Activated T-helper 1 cell treated with Interleukin-2 at 50 U/mL for 16 hours (primary cell): ENCODE measurements at places on chromosomes 13 and 19.

DNA sequence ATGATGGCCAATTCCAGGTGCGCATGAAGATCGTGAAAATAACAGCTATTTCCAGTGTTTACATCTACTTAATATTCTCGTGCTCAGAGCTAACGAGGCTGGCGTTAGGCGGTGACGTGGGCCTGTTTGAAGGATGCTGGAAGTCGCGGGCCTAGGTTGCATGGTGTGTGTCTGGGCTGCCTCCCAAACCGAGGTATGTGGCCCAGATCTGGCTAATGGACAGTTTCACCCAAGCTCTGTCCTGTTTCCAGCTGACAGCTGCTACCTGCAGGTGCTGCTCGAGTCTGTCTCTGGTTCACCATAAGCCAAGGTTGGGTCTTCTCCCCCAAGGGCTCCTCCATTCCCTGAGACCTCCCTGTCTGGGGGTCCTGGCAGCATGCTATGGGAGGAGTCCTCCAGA lies 40.5 kb upstream of the KCTD15 start:
- no peak for DNase-seq

- DNase-seq = no peak
Measured at GRCh38 chr13:73954808-73955207, 179.4 kb downstream of the KLF12 start.

DNA sequence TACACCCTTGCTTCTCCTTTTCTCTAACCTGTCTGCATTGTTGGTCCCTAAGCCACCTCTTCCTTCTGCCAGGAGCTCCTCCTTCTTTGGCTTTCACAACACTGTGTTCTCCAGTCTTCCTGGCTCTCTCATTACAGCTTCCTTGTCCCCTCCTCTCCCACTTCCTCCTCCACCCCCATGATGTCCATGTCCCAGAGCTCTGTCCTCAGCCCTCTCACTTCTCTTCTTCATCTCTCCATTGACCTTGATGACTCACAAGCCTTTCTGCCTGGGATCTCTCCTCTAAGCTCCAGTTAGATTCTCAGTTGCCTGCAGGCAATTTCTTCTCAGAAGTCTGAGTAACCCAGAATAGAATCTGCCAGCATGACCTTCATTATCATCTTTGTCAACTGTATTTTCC lies 100.3 kb upstream of the WASF3 start:
- DNase-seq = no peak

DNA sequence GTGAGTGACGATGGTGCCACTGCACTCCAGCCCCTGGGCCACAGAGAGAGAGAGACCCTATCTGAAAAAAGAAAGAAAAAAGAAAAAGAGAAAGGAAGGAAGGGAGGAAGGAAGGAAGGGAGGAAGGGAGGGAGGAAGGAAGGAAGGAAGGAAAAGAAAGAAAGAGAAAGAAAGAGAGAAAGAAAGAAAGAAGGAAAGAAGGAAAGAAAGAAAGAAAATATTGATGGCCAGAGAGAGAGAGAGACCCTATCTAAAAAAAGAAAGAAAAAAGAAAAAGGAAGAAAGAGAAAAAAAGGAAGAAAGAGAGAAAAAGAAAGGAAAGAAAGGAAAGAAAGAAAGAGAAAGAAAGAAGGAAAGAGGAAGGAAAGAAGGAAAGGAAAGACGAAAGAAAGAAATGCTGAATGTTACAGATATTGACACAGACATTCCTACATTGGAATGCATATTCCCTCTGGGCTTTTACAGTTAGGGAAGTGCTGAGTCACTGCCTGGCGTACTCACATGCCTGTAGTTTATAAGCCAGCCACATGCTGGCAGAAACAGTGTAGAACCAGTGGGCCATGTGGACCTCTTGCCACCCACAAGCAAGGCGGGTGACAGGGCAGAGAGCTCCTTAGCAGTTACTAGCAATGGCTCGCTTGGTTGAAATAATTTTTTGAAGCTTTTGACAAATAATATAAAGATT lies 34.6 kb upstream of the SLC46A3 start:
- DNase-seq = no peak

GRCh38 chr13:58633226-58633625 lies 1001.7 kb downstream of the PCDH17 start:
- no peak for DNase-seq

DNA sequence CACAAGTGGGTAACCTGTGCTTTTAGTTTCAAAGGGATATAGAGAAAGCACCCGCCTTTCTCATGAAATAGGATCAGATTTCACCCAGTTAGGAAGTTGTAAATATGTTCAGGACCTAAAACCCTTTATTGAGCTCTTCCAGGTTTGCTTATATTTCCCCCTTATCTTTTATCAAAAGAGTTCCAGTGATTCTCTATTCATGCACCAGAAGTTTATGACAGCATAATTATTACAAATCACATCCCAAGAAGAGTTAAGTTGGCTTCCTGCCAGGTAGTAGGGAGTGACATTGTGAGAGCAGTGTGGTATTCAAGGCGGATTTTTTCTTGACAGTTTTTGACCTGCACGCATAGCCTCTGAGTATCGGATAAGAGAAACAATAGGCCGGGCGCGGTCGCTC lies 190.3 kb downstream of the STK24 start:
- DNase-seq = no peak

DNA sequence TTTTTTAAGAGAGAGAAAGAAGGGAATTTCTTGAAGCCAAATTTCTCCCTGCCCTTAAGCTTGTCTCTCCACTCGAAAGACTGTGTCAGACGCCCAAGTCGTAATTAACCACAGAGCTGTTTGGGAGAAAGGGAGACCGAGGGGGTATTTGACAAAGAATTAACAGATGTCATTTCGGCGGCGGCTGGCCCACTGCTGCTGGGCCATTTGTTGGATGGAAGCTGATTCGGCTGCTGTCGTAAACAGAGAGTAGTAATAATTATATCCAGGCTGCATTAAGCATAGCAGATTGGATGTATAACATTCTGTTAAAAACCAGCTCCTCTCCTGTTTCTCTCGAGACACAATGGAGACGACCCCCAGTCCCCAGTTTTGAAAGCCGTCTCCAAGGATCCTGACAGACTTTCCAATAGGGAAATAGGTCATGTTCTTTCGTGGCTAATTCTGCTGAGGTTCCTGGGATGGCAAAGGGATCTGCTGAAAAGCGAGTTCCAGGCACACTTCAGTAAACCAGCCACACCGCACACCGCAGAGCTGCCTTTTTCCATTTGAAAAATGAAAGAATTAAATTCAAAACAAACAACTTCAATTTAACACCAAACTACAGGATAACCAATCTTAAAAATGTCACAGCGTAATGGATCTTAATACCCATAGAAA lies 71.5 kb downstream of the KCTD15 start:
- no peak for DNase-seq

- DNase-seq = no peak
Measured at GRCh38 chr19:14160017-14160703, 23.8 kb upstream of the ASF1B start.

DNA sequence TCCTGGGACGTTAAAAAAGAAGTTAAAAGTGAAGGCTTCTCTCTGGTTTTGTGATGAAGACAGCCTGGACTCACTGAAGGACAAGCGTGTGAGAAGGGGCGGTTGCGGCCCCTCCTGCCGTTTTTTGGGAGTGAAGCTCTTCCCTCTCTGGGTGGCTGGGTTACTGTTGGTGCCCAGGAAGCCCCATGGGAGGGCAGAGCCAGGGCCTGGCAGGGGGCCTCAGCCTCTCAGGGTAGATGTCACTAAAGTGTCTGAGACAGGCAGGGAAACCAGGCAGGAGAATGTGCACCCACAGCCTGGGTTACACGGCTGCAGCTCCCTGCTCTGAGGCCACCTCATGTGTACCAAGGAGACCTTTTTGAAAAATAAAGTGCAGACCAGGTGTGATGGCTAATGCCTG lies 1.5 kb upstream of the WDR88 start:
- DNase-seq = no peak

- DNase-seq = no peak
Measured at GRCh38 chr13:49828453-49828852, 36.0 kb upstream of the KPNA3 start.

DNA sequence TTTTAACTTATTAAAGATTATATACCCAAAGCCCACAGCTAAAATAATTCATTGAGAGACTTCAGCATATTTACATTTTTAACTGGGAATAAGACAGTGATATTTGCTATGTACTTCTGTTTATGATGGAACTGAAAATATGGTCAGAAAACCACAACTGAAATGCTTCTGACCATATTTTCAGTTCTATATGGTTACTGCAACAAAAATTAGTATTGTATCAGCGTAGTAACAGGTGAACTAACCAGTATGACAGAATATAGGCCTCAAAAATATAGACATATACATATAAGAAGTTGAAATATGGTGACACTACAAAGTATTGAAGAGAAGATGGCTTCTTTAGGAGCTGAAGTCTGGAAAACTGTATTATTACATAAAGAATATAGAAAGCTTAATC lies 857.4 kb downstream of the OLFM4 start:
- no peak for DNase-seq

GRCh38 chr13:55245005-55245644 lies 1895.6 kb upstream of the PRR20A start:
- no peak for DNase-seq

DNA sequence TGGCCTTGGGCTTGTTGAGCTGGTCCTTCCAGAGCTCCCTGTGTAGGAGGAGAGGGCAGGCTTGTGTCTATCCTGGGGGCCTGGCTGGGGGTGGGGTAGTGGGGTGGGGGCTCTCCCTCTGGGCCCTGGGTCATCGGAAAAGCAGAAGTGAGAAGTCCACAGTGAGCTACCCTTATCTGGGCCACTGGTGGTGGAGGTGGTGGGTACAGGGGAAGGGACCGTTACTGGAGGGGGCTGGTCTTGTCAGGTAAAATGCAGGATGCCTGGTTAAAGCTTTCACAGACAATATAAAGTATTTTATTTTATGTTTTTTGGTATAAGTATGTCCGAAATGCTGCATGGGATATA lies 342 bp upstream of the SIGLEC10 start:
- DNase-seq = no peak

DNA sequence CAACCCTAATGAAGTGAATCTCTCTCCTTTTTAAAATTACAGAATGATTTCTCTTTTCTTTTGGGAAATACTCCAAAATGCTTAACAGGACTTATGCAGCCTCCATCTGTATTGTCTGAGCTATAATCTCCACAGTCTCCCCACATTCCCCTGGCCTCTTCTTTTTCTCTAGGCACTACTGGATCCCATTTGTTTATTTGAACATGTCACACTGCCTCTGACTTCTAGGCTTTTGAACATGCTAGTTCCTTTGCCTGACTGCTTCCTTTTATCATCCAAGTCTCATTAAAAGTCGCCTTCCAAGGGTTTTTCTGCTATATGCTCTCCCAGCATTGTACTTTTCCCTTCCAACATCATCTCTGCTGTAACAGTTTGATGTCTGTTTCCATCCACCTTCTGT lies 548.7 kb downstream of the PCDH9 start:
- no peak for DNase-seq

DNA sequence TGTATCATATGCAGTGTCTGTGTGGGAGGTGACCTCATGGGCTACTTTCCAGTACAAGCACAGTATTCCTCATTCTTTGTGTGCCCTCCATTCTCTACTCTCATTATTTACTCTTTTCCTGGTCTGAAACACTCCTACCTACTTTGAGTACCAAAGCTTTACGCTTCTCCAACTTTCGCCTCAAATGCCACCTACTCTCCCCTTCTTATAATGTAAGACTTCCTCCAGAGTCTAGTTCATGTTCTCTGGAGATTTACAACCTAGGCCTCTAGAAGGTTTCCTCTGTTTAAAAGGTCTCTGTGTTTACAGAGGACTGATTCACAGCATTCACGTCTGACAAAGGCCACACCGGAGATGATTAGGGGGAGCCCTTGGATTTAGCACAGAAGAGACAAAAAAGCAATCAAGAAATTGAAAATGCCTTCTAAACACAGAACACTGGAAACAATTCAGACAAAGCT lies 302.0 kb downstream of the KLF12 start:
- no peak for DNase-seq

DNA sequence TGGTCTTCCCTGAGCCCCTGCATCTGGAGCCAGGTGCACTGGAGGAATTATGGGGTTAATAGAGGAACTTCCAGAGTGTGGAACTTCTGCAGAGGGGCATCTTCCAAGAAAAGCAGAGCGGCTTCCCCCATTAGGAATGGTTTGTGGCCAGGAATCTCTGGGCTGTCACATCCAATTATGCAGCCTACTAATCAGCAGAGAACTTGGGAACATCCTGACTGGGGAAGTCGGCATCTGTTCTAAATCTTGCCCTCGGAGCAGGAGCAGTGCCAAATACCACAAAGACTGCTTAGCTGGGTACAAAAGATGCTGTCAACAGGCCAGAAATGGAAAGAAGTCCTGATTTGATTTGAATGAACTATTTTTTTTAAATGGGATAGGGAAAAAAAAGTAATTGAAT lies 435.1 kb downstream of the ZNF536 start:
- DNase-seq = no peak

- DNase-seq = peak; percentile 39
Measured at GRCh38 chr19:12202250-12202649, 39.4 kb downstream of the ZNF136 start.

DNA sequence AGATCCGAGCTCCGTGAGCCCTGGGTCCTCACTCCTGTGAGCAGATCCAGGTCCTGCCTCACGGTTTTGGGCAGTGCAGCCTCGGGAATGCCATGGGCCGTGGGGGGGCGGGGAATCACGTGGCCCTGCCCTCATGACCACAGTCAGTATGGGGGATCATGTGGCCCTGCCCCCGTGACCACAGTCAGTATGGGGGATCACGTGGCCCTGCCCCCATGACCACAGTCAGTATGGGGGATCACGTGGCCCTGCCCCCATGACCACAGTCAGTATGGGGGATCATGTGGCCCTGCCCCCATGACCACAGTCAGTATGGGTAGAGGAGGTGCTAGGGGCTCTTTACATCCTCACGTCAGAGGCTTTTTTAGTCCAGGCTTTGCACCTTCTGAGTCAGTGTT lies 64.3 kb upstream of the F7 start:
- no peak for DNase-seq

DNA sequence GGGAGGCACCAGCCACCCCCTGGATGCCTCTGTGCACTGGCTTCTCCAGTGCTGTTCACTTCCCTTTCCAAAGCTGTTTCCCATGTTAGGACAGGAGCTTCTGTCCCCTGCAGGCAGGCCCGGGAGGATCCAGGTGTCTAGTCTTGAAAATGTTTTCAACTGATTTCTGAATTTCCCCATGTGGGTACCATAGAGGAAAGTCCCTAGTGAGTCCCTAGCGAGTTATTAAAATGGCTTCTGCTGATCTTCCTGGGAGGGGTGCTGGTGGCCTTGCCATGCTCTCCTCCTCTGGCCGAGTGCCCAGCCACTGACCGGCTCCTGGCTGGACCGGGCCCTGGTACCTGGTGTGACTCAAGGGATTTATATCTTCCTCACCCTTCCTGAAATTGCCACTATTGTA lies 5.2 kb upstream of the ANKRD10 start:
- DNase-seq = no peak

DNA sequence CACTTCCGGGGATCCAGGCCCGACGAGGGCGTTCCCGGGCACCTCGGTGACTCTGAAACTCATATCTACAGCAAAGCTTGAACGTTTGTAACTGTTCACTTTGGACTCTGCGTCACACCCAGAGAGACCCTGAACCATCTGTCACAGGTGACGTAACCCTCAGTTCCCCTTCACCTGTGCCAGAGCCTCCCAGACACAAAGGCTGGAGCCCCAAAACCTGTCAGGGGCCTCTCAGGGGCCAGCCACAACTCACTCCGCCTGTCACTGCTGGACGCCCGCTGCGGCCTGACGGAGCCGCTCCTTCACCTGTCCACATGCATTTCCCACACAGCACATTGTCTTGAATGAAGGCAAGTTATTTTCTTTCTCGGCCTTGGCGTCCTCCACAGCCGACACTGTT lies 8.0 kb downstream of the RASA3 start:
- no peak for DNase-seq

- DNase-seq = no peak
Measured at GRCh38 chr19:8501981-8502380, 459 bp downstream of the PRAM1 start.
